ENCODE measurements at places on chromosomes 12 and 14.

DNA sequence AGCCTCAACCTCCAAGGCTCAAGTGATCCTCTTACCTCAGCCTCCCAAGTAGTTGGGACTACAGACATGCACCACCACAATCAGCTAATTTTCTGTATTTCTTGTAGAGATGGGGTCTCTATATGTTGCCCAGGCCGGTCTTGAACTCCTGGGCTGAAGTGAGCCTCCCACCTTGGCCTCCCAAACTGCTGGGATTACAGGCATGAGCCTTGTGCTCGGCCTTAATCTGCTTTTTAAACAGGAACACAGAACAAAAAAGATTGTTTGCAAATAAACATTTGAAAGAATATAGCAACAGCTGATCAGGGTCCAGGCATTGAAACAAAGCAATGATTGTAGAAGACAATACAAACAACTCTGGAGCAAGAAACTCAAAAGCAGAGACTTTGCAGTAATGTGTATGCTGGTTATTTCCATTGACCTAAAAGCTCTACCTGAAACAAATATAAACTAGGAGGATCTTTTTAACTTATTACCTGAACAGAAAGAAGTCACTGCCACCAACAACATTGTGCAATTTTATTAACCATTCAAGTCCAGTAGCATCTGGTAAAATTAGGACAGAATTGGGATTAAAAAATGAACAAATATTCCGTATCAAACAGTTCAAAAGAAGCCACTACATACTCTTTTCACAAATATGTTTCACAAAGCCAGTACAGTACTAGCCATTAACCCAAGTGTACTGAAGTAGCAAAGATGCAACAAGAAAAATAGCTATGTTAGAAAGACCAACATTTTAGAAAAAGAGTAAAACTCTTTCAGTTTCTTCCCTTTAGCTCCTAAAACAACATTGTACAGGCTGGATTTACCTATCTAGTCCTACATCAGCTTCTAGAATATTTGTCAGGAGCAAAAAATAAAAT lies 14.2 kb downstream of the AMN1 start:
- no peaks in the 10 kb centered on the region for H3K36me3 ChIP-seq
- no peak for DNase-seq
- no peak overlapping the region for H3K4me3 ChIP-seq

- no peak overlapping the region for H3K4me3 ChIP-seq
- no peak for DNase-seq
- H3K27me3 ChIP-seq, result no peaks in the 10 kb centered on the region
- H3K27ac ChIP-seq, result no peak overlapping the region
These were observed 304.1 kb downstream of the SYT1 start for GRCh38 chr12:79168687-79169086.

- H3K36me3 ChIP-seq, result no peaks in the 10 kb centered on the region
- H3K4me1 ChIP-seq, result no peaks in the 10 kb centered on the region
- H3K27me3 ChIP-seq, result no peaks in the 10 kb centered on the region
- no peak for DNase-seq
These were observed 14.4 kb downstream of the ASCL4 start for GRCh38 chr12:107788690-107789458.

DNA sequence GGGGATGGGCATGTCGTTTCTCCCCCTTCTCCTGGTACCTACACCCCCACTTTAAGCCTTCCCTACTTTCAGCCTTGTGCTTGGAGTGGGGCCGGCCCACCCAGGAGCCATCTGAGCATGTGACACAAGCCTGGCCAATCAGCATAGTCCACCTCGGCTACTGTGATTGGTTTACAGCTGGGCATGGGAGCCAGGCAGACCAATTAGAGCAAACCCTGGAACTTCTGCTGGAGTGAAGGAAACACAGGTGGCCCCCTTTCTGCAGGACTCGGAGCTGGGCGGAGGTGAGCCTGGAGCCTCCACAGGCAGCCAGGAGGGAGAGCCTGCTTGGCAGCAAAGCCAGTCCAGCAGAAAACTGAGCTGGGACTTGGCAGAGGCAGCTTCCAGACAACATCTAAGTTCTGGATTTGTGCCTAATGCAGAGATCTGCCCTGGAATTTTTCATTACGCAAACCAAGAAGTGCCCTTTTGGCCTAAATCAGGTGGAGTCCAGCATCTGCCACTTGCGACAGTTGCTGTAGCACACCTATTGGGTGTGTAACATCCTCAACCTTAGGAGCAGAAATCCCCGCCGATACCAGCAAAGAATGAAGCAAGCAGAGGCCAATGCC lies 59.5 kb downstream of the SCARB1 start:
- no peaks in the 10 kb centered on the region for H3K27me3 ChIP-seq
- H3K36me3 ChIP-seq, result no peaks in the 10 kb centered on the region
- peak; percentile 13 for DNase-seq
- H3K27ac ChIP-seq, result no peak overlapping the region
- H3K4me1 ChIP-seq, result no peaks in the 10 kb centered on the region

- no peaks in the 10 kb centered on the region for H3K36me3 ChIP-seq
- peaks cover 7% of the 10 kb centered on the region for H3K4me1 ChIP-seq
- H3K27me3 ChIP-seq, result 0 out of 2 replicates have a peak, but pooled peaks cover 2% of the 10 kb centered on the region
- H3K27ac ChIP-seq, result peak within 1 kb of the TSS; percentile 27
These were observed at the start of gene SMOC1 for GRCh38 chr14:69879175-69880043. Gene SMOC1, plus strand, starts transcription at chr14:69879416. Its CDS starts 263 bp downstream, at chr14:69879679.

DNA sequence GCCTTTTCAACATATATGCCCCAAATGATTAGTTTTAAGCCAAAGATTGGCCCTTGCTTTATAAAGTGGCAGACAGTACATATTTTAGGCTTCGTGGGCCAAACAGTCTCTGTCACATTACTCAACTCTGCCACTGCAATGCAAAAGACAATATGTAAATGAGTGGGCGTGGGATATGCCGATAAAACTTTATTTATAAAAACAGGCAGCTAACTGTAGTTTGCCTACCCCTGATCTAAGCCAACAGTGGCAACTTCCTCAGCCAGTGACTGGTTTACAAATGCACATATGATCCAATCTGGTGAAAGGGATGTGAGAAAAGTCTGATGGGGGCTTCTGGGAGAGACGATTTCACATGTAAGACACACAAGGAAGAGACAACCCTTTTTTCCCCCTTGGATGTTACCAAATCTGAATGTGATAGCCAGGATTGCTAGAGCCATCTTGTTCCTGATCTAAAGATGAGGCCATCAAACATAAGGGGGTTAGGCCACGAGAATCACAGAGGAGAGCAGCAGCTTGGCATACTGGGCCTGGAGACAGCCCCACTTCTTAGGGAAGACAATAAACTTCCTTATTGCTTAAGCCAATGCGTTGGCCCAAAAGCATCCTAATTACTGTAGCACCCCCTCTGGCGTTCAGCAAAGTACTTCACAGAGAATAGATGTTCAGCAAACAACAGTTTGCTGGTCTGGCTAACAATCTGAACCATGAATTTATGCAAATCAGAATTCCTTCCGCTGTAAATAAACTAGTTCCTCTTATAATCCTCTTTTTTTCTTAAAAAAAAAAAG lies 75.2 kb upstream of the TMCC3 start:
- no peaks in the 10 kb centered on the region for H3K36me3 ChIP-seq
- no peak overlapping the region for H3K4me3 ChIP-seq
- peaks cover 11% of the 10 kb centered on the region for H3K27me3 ChIP-seq

- no peak for DNase-seq
- no peaks in the 10 kb centered on the region for H3K36me3 ChIP-seq
- no peak overlapping the region for H3K4me3 ChIP-seq
- no peak overlapping the region for H3K27ac ChIP-seq
- H3K27me3 ChIP-seq, result no peaks in the 10 kb centered on the region
These were observed 297.0 kb downstream of the FUT8 start for GRCh38 chr14:65709576-65709975.

DNA sequence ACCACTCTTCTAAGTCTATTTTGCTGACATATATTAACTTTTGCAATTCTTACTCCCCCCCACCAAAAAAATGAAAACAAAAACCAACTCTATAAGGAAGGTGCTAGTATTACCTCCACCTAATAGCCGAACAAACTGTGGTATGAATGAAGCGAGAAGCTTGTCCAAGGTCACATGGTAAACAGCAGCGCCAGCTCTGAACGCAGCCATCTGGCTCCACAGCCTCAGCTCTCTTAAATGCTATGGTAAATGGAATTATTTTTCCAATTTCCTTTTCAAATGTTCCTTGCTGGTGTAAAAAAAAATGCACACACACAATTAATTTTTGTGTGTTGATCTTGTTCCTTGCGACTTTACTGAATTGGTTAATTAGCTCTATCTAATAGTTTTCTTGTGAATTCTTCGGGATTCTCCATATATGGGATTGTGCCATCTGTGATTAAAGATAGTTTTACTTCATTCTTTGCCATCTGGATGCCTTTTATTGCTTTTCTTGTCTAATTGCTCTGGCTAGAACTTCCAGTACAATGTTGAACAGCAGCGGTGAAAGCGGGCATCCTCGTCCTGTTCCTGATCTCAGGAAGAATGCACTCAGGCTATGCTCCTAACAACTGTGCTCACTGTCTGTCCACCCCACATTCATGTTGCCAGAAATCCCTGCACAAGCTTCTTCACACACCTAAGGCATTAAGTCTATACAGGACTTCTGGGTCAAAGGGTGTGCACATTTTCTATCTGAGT lies 10.7 kb upstream of the C12orf76 start:
- no peak for DNase-seq
- no peak overlapping the region for H3K27ac ChIP-seq
- no peaks in the 10 kb centered on the region for H3K36me3 ChIP-seq
- no peaks in the 10 kb centered on the region for H3K27me3 ChIP-seq

DNA sequence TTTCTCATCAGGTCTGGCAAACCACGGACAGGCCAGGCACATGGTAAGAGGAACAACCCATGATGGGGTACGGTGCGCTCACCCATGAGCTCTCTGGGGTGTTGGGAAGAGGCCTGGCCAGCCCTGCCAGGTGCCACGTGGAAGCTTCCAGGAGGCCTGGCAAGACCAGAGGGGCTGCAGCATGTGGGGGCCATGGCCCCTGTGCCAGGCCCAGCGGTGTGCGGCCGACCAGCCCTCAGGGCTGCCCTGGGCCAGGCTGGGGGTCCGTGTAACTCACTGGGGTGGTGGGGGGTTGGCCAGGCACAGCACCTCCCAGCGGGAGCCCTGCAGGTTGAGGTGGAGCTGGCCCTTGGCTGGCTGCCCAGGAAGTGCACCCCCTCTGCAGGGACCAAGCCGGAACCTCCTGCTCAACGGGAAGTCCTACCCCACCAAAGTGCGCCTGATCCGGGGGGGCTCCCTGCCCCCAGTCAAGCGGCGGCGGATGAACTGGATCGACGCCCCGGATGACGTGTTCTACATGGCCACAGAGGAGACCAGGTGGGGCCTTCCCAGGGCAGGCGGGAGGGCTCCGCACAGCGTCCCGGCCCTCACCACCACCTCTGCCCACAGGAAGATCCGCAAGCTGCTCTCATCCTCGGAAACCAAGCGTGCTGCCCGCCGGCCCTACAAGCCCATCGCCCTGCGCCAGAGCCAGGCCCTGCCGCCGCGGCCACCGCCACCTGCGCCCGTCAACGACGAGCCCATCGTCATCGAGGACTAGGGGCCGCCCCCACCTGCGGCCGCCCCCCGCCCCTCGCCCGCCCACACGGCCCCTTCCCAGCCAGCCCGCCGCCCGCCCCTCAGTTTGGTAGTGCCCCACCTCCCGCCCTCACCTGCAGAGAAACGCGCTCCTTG lies 4.9 kb upstream of the CRIP2 start:
- H3K27me3 ChIP-seq, result no peaks in the 10 kb centered on the region
- H3K4me1 ChIP-seq, result peaks cover 2% of the 10 kb centered on the region
- H3K27ac ChIP-seq, result no peak overlapping the region

GRCh38 chr12:33575346-33575745 lies 135.7 kb upstream of the SYT10 start:
- H3K4me1 ChIP-seq, result no peaks in the 10 kb centered on the region
- no peak overlapping the region for H3K4me3 ChIP-seq
- no peak for DNase-seq
- H3K27me3 ChIP-seq, result no peaks in the 10 kb centered on the region

DNA sequence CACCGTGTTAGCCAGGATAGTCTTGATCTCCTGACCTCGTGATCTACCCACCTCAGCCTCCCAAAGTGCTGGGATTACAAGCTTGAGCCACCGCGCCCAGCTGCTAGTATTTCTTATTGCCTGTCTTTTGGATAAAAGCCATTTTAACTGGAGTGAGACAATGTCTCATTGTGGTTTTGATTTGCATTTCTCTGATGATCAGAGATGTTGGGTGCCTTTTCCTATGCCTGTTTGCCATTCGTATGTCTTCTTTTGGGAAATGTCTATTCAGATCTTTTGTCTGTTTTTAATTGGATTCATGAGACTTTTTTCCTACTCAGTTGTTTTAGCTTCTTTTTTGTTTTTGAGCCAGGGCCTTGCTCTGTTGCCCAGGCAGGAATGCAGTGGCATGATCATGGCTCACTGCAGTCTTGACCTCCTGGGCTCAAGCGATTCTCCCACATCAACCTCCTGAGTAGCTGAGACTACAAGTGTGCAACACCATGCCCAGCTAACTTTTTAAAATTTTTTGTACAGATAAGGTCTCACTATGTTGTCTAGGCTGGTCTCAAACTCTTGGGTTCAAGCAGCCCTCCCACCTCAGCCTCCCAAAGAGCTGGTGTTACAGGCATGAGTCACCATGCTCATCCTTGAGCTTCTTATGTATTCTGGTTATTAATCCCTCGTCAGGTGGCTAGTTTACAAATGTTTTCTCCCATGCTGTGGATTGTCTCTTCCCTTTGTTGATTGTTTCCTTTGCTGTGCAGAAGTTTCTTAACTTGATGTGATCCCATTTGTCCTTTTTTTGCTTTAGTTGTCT lies 65.9 kb downstream of the ACACB start:
- no peaks in the 10 kb centered on the region for H3K27me3 ChIP-seq
- H3K27ac ChIP-seq, result no peak overlapping the region
- H3K4me3 ChIP-seq, result no peak overlapping the region
- no peaks in the 10 kb centered on the region for H3K4me1 ChIP-seq

- no peak for DNase-seq
- H3K4me3 ChIP-seq, result no peak overlapping the region
- no peaks in the 10 kb centered on the region for H3K36me3 ChIP-seq
- no peak overlapping the region for H3K27ac ChIP-seq
These were observed 1051.9 kb upstream of the FLRT2 start for GRCh38 chr14:84477996-84478395.

- H3K4me1 ChIP-seq, result peaks cover 16% of the 10 kb centered on the region
- DNase-seq, result peak; percentile 35
- peak overlapping the region; percentile 97 for H3K27ac ChIP-seq
- H3K36me3 ChIP-seq, result no peaks in the 10 kb centered on the region
These were observed 81.9 kb downstream of the PELI2 start for GRCh38 chr14:56199982-56200577.

GRCh38 chr12:80195074-80195726 lies 95.9 kb downstream of the OTOGL start:
- H3K4me3 ChIP-seq, result no peak overlapping the region
- H3K27me3 ChIP-seq, result no peaks in the 10 kb centered on the region
- DNase-seq, result peak; percentile 86
- H3K36me3 ChIP-seq, result no peaks in the 10 kb centered on the region
- H3K27ac ChIP-seq, result no peak overlapping the region

DNA sequence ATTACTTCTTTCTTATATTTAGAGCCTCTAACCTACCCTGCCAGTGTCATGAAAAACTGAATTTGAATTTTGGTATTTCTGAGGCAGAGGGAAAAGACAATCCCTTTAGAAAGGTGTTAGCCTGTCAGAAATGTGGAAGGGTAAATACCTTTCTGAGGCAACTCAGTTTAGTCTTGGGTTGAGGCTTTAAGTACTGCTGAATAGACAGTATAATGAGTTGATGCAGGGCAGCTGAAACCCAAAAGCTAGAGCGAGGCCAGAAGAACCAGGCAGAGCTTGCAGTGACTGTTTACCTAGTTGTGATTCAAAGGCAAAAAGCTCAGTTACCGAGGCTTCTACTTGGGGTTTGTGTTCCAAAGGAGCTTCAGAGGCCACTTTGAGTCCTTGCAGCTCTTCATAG lies 18.7 kb downstream of the ZC2HC1C start:
- no peak overlapping the region for H3K27ac ChIP-seq
- H3K4me1 ChIP-seq, result 0 out of 2 replicates have a peak, but pooled peaks cover 3% of the 10 kb centered on the region
- no peak overlapping the region for H3K4me3 ChIP-seq
- DNase-seq, result no peak

All from IMR-90 (cell line).